ENCODE measurements at places on chromosomes 13 and 19.
A peak's percentile ranks its signal among the peaks of the same experiment; 100 is the strongest.

DNA sequence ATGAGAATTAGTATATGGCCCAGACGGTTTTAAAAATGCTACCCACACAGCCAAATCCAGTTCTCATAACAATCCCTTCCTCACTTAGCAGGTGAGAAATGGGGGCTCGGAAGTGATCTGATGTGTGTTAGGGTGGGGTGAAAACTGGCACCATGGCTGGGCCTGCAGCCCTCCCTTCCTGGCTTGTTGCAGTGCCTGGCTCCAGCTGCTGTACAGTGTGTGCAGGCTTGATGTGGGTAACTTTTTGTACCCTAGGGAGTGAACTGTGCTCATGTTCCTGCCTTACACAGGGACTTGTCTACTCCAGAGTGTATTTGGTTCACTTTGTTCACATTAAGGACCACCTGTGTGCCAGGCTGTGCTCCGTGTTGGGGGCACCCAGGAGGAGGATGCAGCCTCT is 177.2 kb downstream of the LMO7 start:
- no peak for DNase-seq
- H3K36me3 ChIP-seq = peaks cover 44% of the 10 kb centered on the region
- H3K4me3 ChIP-seq = no peak overlapping the region
- no peak overlapping the region for H3K27ac ChIP-seq
- no peaks in the 10 kb centered on the region for H3K4me1 ChIP-seq

DNA sequence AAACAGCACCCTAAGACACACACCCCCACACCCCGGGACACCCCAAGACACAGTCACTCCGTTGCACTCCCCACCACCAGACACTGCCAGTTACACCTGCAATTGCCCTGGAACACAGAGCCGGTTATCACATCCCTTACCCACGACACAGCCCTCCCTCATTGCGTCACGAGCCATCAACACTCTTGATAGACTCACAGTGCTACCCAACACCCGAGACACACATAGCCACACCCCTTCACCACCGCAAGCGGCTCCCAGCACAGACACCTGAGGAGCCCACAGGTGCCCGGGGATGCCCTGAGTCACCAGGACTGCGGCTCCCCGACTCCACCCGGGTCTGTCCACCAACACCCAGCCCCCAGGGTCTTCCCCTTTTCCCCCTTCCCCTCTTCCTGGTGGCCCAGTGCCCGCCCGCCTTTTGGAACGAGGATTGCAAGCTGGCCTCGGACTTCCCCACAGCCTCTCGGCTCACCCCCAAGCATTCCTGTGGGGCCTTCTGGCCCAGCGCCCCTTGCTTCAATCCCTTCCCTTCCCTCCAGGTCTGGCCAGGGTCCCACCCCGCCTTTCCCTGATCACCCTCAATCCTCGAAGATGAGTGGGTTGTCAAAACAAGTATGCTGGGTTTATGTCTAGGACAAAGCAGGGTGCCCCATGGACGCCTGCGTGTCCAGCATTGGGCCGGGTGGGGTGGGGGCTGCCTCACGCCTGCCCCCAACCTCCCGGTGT is 1.7 kb upstream of the PTGER1 start:
- H3K4me3 ChIP-seq = no peak overlapping the region
- H3K4me1 ChIP-seq = peaks cover 11% of the 10 kb centered on the region
- H3K27ac ChIP-seq = no peak overlapping the region
- peaks cover 14% of the 10 kb centered on the region for H3K36me3 ChIP-seq

GRCh38 chr19:41233748-41234240 is 14.8 kb downstream of the AXL start:
- H3K27me3 ChIP-seq = no peaks in the 10 kb centered on the region
- H3K4me3 ChIP-seq = no peak overlapping the region
- no peak overlapping the region for H3K27ac ChIP-seq
- H3K36me3 ChIP-seq = peaks cover 74% of the 10 kb centered on the region
- no peak for DNase-seq

GRCh38 chr19:2372076-2372612 is 12.1 kb downstream of the TMPRSS9 start:
- no peaks in the 10 kb centered on the region for H3K36me3 ChIP-seq
- H3K4me3 ChIP-seq = no peak overlapping the region
- no peak overlapping the region for H3K27ac ChIP-seq
- H3K4me1 ChIP-seq = peaks cover 15% of the 10 kb centered on the region
- DNase-seq = no peak

DNA sequence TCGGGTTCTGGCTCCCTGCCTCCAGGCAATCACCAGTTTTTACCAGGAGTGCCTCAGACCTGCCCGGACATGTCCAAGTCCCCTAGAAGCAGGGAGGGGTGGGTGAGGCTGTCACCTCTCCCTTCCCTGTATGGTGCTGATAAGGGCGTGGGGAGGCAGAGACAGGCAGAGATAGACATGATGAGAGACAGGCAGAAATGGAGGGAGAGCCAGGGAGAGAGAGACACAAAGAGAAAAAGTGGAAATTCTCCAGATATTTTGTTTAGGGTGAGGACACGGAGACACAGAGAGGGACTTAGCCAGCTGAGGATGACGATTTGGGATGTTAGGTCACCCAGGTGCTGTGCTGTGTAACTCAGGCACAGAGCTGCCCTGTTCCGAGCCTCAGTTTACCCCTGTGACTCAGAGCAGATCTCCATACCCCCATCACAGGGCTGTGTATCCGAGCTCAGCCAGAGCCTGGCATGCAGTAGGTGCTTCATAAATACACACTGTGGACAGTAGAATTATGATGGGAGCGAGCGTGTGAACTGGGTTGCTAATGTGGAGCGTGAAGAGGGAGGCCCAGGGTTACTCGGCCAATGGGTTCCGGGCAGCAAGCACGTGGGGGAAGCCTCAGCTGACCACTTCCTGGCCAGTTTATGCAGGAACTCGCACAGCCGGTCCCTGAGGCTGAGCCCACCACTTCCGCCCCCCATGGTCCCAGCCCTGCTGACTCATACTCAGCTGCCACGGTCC is 11.9 kb upstream of the GDF15 start:
- peak; percentile 95 for DNase-seq
- H3K4me3 ChIP-seq = no peak overlapping the region
- H3K27ac ChIP-seq = peak overlapping the region; percentile 91
- H3K4me1 ChIP-seq = peaks cover 18% of the 10 kb centered on the region
- H3K27me3 ChIP-seq = no peaks in the 10 kb centered on the region

DNA sequence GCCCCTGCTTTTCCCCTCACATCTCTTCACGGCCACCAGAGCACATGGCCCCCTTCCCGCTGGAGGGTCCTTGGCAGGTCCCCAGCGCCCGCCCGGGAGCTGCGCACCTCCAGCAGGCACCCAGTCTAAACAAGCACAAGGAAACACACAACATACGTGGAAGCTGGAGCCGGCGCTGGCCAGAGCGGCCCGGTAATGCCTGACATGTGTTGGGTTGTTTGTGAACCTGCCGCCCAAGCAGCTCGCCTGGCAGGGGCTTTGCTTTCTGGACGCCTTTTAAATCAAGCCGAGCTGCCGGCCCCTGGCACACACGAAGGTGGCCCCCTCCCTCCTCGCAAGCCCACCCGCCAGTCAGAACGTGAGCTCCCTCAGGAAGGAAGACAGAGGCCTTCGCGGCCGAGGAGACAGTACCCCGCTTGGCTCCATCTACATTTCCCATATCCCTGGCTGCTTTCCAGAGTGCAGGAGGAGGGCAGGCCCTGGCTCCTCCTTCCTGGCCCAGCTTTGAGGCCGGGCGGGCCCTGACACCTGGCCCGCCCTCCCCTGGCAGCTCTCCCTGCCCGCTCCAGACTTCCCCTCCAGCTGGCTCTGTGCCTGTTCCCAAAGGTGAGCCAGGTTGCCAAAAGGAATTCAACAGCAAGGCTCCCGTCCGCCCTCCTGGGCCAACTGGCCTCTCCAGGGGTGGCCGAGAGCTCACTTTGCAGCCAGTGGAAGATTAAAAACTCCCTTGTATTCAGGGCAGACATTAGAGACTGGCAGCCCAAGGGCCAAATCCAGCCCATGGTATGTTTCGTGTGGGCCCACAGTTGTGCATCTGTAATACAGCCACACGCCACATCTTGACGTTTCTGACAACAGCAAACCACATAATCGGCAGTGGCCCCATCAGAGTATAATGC is 28.7 kb downstream of the COMP start:
- H3K4me1 ChIP-seq = peaks cover 21% of the 10 kb centered on the region
- no peak overlapping the region for H3K27ac ChIP-seq
- H3K36me3 ChIP-seq = no peaks in the 10 kb centered on the region
- H3K27me3 ChIP-seq = no peaks in the 10 kb centered on the region
- H3K4me3 ChIP-seq = no peak overlapping the region
- DNase-seq = peak; percentile 12
